ENCODE measurements at places on chromosomes 6 and 20.
A peak's percentile ranks its signal among the peaks of the same experiment; 100 is the strongest.

DNA sequence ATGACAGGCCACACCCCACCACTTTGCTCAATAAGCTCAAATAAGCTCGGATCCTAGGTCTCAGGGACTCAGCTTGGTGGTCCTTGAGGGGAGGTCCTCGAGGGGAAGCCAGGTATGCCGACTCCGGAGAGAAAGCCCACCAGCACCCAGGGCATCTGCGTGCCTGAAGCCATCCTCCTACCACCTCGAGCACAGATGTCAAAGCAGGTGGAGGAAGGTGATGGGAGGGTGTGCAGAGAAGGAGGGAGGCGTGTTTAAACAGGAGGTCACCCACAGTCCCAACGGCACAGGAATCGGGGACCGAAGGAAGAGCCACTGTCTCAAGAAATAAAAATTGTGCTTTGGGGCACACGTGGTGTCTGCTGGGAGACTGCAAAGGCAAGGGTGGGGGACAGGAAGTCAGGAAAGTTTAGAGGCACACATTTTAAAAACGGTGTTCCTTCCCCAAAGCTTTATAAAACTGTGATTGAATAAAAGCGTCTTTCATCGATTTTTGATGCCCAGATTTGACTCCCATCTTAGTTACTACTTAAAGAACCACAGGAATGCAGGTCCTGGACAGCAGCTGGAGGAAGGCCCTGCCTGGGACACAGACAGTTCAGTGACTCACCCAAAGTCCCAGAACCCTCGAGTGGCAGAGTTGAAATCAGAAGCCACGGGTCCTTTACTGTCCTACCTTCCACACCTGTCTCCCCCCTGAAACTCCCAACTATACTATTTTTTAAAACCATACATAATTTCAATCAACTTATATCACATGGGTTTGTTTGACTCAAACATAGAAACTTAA, 221.0 kb upstream of the PDE10A start:
- peak; percentile 57 for DNase-seq

GRCh38 chr6:142903812-142904211, 41.2 kb downstream of the HIVEP2 start:
- DNase-seq = no peak

- DNase-seq = no peak
These were observed 94.5 kb downstream of the HTR1B start for GRCh38 chr6:77368660-77369313.

DNA sequence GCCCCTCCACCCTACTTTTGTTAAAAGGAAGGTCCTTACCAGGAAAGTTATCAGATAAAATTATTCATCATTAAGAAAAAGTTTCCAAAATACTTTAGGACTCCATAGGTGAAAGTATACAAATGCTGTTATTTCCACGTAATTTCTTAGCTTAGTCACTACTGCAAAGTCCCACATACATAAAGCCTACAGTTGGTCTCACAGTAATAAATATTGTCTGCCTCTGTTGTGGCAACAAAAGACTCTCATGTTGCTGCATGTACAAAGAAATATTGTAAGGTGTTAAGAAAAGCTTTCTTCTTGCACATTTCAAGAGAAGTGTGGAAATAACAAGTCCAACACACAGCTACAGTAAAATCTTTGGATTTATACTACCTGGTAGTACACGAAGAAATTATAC, 102.4 kb upstream of the DST start:
- no peak for DNase-seq

- no peak for DNase-seq
These were observed 386.6 kb upstream of the SLC35B3 start for GRCh38 chr6:8821981-8822381.

DNA sequence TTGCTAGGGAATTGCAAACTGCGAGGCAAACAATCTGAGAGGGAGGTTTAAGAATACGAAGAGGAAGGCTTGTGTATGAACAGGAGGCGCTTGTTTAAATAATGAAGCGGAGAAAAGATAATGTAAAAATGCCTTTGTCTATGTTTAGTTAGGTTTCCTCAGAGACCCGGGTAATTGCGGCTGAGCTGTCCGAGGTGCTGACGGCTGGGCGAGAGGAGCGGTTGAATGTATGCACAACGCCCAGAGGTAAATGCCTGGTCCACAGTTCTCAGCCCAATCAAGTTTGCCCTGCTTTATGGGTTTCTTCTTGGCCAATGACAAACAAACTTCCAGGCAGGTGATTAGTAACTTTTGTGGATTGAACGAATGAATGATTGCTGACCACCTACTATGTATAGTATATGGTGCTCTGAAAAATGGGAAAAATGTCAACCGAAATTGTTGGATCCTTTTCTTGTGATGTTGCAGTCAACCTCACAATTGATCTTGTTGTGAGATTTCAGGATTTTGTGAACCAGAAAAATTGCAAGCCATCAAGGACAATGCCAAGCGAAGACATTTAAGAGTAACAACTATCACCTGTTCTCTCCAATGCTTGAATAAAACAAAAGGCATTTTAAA, 38.3 kb upstream of the SLC32A1 start:
- peak; percentile 51 for DNase-seq

DNA sequence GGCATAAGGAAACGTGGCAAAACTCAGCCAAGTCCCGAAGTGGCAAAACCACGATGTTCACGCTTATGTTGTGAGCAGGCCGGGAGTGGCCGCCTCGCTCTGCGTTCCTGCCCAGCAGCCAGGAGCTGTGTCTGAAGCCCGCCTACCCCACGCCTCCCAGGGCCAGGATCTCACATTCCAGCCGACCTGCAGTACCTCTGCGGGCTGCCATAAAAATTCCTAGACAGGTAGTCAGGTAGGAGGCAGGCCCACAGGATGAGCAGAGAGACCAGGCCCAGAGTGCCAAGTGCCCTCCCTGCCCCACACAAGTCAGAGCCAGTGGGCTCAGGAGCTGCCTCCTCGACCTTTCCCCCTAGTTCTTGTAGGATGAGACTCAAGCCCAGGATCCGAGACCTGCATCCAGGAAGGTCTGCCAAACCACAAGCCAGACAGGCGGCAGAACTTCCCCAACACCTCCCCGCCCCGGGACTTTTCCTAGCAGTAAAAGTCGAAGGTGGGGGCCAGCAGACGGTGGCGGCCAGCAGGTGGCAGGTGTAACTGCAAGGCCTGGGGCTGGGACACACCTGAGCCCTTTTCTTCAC, 16.7 kb downstream of the PMEPA1 start:
- no peak for DNase-seq

DNA sequence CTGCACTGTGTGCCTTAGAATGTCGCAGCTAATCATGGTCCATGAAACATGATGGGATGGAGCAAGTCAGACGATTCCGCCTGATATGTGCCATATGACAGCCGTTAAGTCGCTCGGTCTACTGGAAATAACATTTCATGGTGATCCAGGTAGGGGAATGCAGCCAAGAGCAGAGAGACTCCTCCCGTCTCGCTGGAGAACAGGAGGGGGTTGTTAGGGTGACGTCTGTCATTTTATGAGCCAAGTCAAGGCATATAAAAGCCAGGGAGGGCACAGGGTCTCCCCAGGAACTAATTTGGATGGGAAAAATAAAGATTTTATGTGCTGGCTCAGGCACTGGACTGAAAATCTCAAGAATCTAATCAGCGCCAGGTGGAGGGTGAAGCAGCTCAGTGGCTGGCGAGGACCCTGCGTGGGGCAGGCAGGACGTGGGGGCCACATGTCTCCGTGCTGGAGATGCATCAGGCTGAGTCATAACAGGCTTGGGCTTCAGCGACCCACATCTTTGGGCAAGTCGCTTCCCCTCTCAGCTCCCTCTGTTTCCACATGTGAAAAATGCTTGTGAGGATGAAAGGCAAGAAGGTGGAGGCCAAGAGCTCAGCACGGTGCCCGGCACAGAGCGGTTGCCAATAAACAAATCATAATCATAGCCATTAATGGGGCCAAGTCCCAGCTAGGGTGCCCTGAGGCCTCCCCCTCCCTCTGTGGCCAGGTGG, 234.6 kb downstream of the ANKRD60 start:
- no peak for DNase-seq

DNA sequence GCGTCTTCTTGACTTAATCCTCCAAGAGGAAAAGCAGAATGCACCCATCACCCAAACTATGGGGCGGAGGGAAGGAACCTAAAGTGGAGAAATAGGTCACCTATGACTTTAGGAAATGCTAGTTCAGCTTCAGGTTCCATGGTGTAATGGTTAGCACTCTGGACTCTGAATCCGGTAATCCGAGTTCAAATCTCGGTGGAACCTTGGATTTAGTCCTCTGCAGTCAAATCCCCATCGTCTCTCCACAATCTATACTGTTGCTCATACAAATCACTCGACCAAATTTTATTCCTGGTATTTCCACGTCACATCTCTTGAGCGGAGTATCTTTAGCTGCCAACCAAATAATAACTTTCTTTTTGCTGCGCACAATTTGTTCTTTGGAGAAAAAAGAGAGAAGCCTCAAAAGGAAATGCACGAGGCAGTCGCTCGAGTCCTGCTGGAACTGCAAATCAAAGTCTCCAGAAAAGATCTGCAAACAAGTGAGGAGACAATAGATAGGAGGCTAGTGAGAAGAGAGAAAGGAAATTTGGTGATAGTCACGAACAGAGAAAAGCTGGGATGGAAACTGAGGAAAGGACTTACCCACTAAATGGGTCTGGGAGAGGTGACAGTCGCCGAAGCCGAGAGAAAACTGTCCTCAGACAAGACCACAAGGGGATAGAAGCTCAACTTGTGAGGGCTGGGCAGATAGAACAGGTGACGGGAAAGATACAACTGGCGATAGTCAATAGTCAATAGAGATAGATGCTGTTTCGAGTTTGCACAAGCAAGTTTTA, 16.6 kb downstream of the POM121L2 start:
- peak; percentile 91 for DNase-seq

DNA sequence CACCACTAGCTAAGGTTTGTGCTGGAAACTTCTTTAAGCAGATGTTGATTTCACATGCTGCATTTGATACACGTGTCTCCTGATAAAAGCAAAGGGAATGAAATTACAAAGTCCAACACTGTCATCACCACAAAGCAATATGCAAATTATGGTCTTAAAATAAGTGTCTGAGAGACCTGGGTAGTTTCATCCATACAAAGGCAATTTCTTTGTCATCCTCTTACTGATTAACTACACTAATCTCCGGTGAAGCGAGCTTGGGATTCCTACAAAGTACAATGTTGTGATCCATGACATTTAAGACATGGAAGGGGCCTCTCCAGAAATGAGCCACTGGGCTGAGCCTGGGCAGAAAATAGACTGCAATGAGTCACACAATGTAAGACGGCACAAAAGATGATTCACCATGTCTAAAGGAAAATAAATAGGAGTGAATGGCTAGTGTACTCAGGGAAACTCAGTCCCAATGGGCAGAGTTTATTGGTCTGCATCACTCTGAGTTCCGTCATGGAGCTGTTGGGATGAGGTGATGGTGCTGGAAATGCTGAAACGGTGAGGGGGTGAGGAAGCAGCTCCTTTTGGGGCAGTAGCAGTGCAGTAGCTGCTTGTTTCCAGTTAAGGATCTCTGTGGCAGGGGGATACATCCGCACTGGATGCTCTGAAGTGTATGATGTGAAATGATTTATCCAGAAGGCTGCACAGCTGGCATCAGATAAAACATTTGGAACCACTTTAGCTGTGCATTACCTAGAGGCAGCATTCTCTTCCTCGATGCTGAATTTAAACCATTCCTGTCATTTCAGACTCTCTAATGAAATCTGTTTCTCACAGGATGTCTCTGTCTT, 103.3 kb downstream of the IBTK start:
- peak; percentile 95 for DNase-seq

DNA sequence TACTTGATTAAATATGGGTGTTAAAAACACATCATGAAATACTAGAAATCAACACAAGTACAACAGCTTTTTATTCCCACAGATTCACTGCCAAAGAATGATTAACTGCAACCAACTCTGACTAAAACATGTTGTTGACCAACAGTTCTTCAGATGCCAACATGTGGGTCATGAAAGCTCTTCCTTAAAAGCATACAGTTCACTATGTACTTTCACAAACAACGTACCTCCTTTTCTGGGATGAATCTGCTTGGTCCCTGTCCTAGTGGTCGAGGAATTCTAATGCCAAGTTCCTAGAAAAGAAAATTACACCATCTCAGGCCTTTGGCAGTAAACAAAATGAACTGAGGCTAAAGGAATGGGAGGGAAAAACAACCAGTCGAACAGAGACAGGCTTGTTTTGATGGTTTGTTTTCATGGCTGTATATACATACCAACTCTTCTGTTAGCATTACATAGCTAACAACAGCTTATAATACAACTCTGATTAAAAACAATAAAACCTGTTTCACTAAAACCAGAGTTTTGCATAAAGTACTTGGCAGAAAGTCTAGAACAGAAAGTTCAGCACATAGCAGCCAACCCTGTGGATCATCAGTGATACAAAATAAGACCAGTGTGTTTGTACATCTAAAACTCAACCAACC, 92.5 kb downstream of the SESN1 start:
- no peak for DNase-seq

DNA sequence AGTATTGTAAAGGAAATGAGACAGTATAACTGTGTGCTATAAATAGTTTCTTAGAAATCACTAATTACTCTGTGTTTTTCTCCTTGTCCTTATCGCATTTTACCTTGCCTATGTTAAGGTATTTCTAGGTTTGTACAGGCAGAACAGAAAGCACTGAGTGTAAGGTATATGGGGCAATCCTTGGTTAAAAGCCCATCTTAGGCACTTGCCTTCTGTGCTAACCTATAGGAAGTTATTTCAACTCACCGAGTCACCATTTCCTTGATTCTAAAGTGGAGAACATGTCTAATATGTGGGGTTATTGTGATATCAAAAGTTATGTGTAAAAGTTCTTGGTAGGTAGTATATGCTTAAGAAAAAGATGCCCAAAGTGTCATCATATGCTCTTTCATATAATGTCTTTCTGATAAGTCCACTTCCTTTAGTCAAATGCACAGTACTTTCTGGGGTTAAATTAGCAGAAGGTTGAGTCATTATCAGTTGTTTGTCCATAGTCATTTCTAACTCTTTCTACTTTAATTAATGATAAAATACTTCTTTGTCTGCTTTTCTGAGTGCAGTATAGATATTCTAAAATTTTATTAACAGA, 276.4 kb downstream of the UTRN start:
- no peak for DNase-seq

- no peak for DNase-seq
These were observed 7.9 kb downstream of the MDFI start for GRCh38 chr6:41646026-41646795.

GRCh38 chr20:53073636-53074415, 101.7 kb downstream of the TSHZ2 start:
- DNase-seq = no peak

GRCh38 chr20:51440589-51440988, 101.9 kb downstream of the NFATC2 start:
- DNase-seq = no peak

- no peak for DNase-seq
These were observed 145.0 kb downstream of the LRRC1 start for GRCh38 chr6:53939830-53940229.

- DNase-seq = no peak
These were observed 53.3 kb downstream of the KCNS1 start for GRCh38 chr20:45047581-45048119.

- DNase-seq = no peak
These were observed 332.3 kb downstream of the LAMA2 start for GRCh38 chr6:129215246-129215645.

All from brain microvascular endothelial cell (primary cell).